Activated CD4-positive, alpha-beta T cell treated with anti-CD3 and anti-CD28 coated beads, Interleukin-10, Interleukin-2, amounts not matched to agents 100 ng/mL and 50 ng/mL, durations not matched to agents 16 hours and 8 hours (primary cell): ENCODE measurements at places on chromosomes 11 and 22.

DNA sequence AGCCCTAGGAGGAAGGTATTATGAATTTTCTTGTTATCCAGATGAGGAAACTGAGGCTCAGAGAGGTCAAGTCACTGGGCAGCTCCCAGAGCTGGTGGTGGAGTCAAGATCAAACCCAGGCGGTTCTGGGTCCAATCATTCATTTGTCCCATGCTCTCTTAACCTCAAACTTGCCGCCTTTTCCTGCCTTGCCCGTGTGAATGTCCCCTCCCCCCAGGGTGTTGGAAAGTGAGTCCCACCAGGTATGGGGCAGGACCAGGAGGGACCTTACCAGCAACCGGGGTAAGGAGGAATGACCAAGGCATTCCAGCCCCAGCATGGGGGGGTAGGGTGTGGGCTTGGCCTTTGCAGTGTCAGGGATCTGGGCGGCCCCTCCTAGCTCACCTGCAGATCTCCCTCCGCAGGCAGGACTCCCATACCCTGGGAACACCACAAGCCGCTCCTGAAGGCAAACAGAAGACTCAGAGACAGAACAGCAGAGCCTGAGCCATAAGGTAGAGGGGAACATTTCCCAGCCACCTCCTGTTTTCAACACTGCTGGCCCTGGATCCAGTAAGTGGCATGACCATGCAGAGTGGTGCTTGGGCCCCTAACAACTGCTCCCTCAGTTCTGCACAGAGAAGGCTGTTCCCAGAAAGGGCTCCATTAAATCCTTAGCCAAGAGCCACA, 41.2 kb upstream of the SYT7 start:
- no peak for DNase-seq

DNA sequence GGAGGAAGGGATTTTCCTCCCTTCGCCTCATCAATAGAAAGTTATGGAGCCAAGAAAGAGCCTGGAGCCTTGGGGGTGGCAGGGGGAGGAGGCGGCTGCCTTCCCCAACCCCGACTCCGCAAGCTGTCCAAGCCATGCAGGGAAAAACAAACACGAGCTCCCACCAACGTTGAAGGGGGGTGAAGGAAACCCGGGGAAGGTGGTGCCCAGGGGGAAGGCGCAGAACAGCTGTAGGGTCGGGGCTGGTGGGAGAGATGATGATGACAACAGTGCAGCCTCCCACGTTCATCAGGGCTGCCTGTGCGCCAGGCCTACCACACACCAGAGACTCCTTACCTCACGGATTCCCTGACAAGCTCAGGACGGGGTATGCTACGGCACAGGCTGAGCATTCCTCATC, 73.5 kb downstream of the SCUBE1 start:
- DNase-seq = no peak

- DNase-seq = no peak
Measured at GRCh38 chr11:128476049-128476448, 111.3 kb downstream of the ETS1 start.

GRCh38 chr11:77379934-77380333, 78.4 kb upstream of the GDPD4 start:
- no peak for DNase-seq

DNA sequence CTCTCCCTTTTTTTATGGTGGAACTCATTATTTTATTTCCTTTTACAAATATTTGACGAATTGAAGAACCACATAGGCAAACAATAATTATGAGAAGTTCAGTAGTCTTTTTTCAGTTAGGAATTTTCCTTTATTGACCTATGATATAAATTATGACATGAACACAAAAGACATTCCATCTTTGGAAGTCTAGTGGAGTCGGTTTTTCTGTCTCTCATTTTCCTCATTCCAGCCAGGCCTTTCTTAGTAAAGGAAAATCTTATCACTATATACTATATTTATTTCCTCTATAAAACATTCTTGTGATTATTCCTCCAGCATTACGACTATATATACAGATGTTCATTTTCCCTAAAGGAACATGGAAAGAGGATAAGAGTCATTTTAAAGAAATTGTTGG, 1046.1 kb downstream of the DLG2 start:
- no peak for DNase-seq

- no peak for DNase-seq
Measured at GRCh38 chr22:35491908-35492380, 48.7 kb upstream of the RASD2 start.

DNA sequence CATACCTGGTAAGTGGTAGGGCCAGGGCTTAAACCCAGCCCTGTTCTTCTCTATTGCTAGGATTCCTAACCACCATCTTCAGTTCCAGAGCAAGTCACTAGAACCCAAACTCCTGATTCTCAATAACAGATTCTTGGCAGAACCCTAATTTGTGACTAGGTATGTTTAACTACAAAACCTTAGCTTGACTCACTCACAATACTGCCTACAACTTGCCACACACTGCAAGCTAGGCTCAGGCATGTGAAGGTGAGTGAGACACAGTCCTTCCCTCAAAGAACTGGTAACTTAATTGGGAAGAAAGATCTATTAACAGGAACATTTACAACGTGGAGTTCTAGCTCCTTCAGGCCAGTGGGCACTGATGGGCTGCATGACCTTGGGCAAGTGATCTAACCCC, 14.5 kb upstream of the AMOTL1 start:
- DNase-seq = no peak

DNA sequence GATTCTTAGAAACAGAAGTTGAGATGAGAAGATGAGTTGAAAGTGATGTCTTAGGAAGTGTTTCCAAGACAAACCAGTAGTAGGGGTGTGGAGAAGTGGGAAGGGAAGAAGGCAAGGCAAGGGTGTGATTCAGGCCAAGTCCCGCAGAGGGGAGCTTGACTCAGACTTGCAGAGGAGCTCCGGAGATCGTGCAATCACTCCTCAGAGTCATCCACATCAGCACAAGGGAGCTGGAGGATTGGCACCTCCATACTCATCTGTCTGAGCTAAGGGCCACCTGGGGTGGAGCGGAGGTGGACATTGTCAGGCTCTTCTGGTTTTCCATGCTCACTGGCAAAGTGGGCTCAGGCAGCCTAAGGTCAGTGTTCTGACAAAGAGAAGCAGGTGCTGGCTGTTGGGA, 44.4 kb downstream of the CHRDL2 start:
- no peak for DNase-seq

DNA sequence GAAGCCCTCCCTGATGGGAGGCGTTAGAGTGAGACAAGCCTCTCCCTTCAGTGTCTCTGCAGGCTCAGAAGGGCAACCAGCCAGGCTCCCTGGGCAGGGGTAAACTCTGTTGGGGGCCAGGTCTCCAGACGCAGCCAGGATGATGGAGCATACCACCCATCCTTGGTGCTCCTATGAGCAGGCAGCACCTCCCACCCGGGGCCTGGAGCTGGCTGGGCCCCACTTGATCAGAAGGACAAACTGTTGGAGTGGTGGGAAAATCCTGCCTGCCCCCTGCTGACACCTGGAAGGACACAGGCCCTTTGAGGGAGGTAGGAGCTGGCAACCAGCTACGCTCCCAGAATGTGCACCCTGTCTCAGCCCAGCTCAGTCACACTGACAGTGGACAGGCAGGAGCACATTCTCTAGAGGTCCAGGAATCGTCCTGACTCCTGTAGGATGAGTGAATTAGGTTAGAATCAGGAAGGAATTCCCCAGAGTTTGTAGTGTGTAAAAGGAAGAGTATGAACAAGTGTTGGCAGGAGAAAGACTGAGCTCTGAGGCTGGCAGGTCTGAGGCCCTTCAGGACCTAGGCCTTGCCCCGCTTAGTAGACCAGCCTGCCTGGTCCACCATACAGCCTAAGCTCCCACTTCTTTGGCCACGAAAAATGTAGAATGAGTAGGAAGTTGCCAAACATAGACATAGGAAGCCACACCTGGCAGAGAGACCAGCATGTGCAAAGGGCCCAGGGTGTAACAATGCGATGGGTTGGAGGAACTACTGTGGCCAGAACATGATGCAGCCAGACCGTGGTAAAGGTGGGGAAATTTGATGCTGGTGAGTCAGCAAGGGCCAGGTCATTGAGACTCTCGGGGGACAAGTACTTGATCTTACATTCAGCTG, 19.1 kb downstream of the ARHGEF17 start:
- peak; percentile 18 for DNase-seq

DNA sequence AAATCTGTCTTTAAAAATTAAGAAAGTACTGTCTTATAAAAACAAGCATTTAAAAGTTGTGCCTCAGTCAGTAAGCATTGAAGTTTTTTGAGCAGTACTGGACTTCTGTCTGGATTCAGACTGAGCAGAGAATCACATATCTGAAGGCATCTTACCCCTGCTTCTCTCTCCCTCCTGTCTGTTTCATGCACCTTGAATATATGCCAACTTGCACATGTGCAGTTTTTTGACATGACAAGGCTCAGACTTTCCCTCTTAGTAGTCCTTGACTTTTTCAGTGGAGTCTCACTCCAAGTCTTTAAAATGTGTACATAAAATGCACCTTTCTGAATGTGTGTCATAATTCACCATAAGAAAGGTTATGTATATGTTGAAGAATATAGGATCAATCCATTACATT, 19.8 kb downstream of the SPECC1L start:
- DNase-seq = no peak

GRCh38 chr11:110349138-110349996, 53.0 kb upstream of the RDX start:
- peak; percentile 95 for DNase-seq

DNA sequence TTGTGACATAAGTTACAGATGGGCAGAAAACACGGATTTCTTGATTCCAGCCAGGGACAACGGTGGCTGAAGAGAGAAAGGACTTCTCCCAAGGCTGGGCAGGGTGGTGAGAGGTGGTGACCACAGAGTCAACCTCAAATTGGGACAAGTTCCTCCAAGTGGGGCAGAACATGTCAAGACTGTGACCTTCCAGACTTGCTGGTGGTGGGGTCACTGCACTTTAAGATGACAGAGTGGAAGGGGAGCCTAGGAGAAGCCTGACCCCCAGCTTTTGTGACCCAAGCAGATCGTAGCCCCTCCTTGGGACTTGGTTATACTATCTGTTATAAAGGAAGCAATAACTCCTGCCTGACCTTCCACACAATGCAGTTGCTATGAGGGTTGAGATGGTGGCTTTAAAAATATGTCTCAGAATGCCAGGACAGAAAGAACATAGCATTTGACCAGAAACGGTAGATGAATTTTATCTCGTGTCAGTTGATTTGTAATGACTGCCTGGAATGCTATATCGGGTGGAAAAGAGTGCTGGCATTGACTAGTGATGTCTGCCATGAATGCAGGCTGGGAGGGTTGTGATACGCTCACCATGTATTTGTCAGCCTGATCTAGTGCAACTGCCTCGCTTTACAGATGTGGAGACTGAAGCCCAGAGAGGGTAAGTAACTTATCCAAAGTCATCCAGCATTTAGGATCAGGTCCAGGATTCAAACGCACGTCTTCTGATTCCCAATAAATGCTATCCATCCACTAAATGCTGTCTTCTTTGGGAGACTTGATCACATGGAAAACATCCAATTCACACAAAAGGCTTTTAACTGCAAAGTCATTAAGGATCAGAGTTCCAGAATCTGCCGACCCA, 18.3 kb downstream of the TST start:
- no peak for DNase-seq

DNA sequence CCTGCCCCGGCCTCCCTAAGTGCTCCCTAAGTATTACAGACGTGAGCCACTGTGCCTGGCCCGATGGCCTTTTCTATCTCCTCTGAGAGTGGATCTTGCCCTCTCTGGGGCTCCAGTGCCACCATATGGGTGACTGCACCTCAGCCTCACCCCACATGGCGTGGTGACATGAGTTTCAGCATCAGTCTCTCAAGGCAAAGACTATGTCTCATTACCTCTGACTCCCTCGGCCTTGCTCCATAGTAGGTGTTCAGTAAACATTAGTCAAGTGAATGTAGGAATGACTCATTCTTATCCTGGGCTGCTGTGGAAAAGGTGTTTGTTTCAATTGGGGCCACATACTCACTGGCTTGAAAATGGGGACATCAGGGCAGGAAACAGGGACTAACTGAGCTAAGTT, 168.8 kb downstream of the GRIK4 start:
- no peak for DNase-seq

GRCh38 chr11:44627165-44627789, 61.8 kb downstream of the CD82 start:
- no peak for DNase-seq

DNA sequence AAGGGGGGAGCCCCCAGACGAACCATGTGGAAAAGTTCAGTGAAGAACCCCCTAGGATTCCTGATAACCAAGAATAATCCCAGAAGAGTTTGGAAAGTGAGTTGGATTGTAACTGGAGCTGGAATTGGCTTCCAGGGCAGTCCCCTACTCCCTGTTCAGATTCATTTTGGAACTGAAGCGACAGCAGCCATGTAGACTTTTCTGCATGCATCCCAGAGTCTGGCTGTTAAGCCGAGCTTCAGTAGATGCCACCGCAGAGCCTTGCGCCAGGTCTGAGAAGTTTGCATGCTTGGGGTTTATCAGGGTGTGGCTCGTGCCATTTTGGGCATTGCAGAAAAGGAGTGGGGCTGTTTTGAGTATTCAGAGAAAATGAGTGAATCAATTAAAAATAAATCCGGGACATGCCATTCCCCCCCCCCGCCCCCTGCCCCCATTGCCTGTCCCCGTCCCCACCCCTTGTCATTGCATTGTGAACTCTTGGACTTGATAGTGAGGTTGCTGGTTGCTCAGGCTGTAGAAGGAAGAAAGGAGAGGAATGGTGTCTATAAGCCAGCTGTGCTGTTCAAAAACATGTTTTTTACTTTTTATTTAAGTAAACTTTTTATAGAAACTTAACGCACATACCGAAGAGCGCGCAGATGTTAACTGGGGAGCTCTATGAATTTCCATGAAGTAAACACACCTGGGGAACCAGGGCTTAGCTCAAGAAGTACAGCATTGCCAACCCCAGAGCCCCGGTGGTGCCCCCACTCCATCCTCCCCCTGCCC, 71.2 kb downstream of the LDLRAD3 start:
- no peak for DNase-seq

GRCh38 chr11:125304136-125304535, 139.6 kb downstream of the PKNOX2 start:
- DNase-seq = no peak

DNA sequence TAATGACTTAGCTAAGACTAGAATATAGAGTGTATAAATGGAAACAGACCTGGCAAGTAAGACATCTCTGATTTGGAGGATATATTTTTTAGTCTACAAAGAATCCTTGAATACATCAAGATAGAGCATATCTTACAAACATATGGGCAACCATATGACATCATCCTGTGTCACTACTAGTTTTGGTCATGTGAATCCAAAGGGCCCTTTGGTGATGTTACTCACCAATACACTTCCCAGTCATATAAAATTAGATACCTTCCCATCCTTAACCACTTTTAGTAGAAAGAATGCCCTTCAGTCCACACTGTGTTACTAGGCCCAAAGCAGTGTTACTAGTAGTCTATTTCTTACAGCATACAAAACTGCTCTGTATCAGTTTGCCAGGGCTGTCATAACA, 31.6 kb downstream of the GRIA4 start:
- DNase-seq = no peak

- peak; percentile 74 for DNase-seq
Measured at GRCh38 chr11:61947486-61948210, 2.5 kb upstream of the BEST1 start.

- no peak for DNase-seq
Measured at GRCh38 chr11:132466983-132467382, 1065.3 kb downstream of the OPCML start.

DNA sequence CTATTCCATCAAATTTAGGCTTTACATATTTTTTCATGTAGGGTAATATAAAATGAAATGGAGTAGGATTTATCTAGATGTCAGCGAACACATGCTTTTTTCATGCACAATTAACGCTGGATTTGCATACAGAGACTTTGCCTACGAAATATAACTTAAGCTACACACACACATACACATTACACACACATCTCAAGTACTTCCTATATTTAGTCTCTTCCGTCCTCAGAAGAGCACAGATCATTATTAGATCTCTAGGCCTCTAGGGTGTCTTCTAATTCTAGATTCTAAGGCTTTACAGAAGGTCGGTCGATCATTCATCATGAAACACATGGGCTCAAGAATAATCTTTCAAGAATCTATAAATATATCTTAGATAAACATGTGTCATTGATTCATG, 3.8 kb upstream of the MS4A13 start:
- DNase-seq = no peak
